Epithelial cell of prostate (primary cell): ENCODE measurements at places on chromosomes 12 and 14.
A peak's percentile ranks its signal among the peaks of the same experiment; 100 is the strongest.

DNA sequence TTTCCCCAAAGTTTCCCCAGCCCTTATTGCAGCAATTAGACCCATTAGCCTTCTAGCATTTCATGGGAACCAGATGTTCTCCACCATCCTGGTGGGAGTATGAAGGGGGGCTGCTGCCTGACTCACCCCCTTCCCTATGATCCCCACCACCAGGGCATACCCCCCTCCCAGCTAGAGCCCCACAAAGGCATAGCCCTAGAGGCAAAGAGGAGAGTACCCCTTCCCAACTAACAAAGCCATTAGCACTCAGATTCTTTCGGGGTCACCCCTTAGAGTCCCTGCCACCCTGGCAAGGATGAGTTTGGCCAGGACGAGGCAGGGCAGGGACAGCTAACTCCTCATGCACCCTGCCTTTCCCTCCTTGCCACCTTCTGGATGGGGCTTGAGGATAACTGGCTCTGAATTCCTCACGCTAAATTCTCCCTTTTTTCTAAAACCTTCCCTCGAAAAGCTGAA lies 9.2 kb downstream of the RARG start:
- DNase-seq: no peak

GRCh38 chr12:29072631-29073030 lies 76.4 kb upstream of the FAR2 start:
- peak; percentile 27 for DNase-seq

DNA sequence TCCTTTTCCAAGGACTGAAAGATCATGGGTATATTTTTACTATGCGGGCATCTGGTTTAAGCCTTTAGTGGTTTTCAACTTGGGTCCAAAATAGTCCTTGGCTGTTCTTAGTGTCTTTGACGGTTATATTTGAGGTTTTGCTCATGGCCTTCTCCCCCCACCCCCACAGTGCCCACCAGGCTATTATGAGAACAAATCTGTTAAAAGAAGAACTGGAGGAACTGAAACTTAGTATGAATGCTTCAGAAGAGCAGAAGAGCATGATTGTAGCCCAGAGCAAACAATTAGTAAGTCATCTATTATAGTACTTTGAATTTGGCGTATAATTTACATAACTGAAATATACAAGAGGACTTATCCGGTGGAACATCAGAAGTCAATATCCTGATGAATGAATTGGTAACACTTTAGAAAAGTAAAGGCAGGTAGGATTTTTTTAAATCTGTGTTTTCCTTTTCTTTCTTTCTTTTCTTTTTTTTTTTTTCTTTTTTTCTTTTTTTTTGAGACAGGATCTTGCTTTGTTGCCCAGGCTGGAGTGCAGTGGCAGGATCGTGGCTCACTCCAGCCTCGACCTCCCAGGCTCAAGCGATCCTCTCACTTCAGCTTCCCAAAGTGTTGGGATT lies 71.8 kb upstream of the BCAT1 start:
- DNase-seq: no peak

DNA sequence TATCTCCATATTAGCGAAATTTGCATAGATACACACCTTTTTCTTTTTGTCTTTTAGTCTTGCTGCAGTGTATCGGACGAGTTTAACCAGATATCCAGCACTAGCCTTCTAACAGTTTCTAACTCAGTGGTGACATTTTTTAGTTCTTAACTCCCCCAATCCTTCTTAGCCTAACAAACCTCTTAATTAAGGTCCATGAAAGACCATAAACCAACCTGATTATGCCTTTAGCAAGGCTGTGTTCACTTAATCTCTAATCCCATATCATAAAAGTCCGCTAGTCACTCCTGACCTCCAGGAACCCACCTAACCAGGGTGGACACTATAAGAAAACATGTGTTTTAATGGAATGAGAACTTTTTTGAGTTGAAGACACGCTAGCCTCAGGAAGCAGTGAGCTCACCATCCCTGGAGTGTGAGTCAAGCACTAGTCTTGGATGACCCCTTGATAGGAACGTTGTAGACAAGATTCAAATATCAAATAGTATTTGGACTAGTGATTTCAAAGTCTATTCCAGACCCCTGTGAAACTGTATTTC lies 9.5 kb downstream of the CDKN1B start:
- no peak for DNase-seq

GRCh38 chr14:55332654-55333570 lies 61.7 kb downstream of the FBXO34 start:
- no peak for DNase-seq

DNA sequence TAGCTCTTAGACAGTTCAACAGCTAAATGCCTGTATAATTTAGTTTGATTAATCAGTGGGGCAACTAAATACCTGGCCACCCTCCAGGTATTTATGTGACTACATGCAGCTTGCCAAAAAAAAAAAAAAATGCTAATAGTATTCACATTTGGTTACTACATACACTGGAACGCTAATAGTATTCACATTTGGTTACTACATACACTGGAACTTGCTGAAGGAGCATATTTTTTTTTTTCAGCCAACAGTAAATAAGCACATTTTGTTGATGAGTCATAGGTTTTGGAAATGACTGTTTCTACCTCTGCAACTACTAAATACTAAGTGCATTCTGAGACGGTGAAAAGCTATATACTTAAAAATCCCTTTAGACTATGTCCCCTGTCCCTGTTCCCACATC lies 1172.3 kb downstream of the LRFN5 start:
- no peak for DNase-seq

DNA sequence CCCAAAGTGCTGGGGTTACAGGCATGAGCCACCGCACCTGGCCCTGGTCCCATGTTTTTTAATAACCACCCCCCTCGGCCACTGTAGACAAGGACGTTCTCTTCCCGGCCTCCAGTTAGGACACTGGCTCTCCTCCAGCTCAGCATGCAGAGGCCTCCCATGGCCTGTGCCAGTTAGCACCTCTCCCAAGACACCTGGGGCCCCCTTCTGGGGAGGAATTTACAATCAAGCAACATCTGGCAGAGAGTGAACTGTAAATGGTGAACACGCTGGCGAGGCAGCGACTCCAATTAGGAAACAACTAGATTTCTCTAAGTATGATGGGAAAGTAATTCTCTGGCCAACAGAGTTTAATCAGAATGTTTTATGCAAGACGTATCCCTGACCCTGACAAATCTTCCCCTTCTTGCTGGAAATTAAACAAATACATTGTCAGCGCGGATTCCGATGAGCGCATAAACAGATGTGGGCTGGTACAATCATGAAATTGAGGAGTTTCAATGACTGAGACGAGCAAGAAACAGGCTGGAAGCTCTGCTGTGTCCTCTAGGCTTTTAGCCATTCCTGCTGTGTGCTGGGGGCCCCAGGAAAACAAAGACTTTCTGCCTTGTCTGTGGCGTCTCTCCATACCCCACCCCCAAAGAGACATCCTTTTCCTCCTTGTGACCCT lies 61.7 kb upstream of the DLK1 start:
- DNase-seq: no peak

- no peak for DNase-seq
Observed at GRCh38 chr12:110199339-110200123, 75.4 kb downstream of the IFT81 start.

- no peak for DNase-seq
Observed at GRCh38 chr12:39435531-39435930, 7.4 kb downstream of the KIF21A start.

DNA sequence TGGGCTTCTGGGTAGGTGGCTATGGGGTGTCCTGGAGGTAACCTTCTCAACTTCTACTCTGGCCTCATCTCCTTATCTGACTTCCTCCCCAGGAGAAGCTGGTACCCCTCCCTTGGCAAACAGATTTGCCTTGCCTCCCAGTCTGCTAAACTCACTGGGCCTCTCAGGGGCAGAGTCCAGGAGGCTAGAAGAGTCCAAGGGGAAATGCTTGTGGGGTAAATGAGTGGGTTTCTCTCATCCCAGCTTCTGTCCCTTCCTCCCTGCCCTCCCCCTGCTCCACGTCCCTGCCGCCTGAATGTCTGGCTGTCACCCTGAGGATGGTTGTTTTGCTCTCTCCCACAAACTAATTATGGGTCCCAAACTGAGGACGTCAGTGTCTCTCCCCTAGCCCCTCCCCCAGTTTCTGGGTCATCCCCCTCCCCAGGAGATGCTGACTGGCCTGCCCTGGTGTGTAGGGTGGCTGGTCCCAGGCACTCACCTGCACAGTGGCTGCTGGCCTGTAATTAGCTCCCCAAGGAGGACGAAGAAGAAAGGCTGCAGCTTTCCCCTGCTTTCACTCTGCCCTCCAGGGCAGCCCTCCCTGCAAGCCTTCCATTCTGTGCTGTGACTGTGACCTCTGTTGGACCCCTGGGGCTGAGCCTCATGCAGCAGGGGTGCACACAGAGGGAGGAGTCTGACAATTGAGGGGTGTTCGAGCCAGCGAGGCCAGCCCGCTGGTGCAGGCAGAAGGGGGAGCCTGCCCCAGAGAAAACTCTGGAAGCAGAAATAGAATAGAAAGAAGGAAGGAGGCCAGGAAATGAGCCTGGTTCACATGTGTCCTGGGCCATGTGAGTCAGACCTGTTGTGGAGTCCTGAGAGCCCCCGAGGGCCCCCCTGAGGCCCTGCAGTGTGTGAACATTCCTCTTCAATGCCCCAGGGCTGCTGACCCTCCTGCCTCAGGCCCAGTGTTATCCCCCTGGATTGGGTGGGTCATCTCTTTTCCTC lies at the start of gene LRP1-AS:
Gene LRP1-AS (minus strand): TSS at position 659 of the 984 bp plus-strand sequence.
- no peak for DNase-seq

DNA sequence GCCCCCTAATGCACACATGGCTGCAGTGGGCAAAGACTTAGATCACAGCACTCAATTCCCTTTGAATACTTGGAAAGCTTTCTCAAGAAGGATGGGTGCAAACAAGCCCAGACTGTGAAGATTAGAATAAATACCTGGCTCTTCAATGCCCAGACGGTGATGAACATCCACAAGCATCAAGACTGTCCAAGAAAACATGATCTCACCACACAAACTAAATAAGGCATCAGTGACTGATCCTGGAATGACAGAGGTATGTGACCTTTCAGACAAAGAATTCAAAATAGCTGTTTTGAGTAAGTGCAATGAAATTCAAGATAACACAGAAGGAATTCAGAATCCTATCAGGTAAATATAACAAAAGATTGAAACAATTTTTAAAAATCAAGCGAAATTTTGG lies 43.8 kb upstream of the ZDHHC17 start:
- peak; percentile 36 for DNase-seq

GRCh38 chr14:31613188-31613587 lies 52.0 kb downstream of the NUBPL start:
- no peak for DNase-seq

GRCh38 chr12:131011165-131012079 lies 57.7 kb downstream of the ADGRD1 start:
- no peak for DNase-seq

- no peak for DNase-seq
Observed at GRCh38 chr12:131030472-131031328, 77.0 kb downstream of the ADGRD1 start.

DNA sequence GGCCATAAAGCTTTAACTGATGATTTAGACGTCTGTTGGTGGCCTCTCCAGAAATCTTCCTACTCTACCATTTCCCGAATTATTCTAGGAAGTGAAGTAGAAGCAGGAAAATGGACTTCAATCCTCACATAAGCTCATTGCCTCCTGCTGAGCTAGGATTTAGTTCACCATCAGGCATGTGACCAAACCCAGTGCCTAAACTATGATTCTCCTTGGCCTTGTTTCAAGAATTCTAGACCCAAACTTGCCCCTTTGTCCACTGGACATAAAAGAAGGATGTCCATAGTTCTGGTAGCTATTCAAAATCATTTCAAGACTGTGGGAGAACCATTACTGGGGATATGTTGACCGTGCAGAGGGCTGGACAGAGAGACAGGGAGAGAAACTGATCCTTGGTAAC lies 105.8 kb downstream of the C12orf50 start:
- no peak for DNase-seq

DNA sequence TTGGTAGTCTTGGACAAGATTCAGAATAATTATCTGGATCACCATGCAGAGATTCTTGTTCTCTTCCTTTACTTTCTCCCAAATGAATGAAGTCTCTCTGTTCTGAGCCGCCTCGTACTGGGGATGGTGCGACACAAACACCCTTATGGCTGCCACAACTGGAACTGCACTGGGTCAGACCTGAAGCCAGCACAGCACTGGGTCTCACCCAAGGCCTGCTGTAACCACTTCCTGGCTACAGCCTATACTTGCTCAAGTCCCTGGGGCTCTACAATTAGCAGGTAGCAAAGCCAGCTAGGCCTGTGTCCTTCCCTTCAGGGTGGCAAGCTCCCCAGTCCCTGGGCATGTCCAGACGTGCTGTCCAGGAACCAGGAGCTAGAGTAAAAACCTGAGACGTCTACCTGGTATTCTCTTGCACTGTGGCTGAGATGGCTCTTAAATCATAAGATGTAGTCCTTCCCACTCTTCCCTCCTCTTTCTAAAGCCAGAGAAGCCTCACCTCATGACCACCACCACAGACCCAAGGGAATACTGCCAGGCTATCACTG lies 27.6 kb downstream of the IFNG start:
- peak; percentile 27 for DNase-seq

- no peak for DNase-seq
Observed at GRCh38 chr14:77616133-77616453, 344 bp downstream of the SPTLC2 start.

GRCh38 chr12:124694846-124695497 lies 127.6 kb upstream of the NCOR2 start:
- no peak for DNase-seq

DNA sequence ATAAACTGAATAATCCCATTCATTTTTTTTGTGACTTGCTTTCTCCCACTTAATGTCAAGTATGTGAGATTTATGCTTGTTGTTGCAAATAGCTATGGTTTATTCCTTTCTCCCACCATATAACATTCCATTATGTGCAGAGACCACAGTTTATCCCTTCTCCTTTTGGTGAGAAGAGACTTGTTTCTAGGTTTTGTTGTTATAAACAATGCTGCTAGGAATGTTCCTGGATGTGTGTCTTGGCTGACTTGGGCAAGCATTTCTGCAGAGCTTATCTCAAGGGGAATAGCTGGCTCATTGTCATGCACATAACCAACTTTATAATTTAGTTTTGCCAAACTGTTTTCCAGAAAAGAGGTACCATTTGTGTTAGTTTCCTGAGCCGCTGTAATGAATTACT lies 47.6 kb upstream of the PPP1CC start:
- DNase-seq: no peak

DNA sequence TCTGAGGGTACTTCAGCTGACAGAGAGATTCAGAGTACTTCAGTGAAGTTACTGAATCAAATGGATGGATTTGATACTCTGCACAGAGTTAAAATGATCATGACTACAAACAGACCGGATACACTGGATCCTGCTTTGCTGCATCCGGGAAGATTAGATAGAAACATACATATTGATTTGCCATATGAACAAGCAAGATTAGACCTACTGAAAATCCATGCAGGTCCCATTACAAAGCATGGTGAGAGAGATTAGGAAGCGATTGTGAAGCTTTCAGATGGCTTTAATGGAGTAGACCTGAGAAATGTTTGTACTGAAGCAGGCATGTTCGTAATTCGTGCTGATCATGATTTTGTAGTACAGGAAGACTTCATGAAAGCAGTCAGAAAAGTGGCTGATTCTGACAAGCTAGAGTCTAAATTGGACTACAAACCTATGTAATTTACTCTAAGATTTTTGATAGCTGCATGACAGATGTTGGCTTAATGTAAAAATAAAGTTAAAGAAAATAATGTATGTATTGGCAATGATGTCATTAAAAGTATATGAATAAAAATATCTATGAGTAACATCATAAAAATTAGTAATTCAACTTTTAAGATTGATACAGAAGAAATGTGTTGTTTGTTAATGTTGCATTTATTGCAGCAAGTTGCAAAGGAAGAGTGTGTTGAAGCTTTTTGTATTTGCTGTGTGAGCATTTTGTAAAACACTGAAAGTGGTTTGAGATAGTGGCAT lies 136.1 kb upstream of the RAP1B start:
- no peak for DNase-seq

GRCh38 chr12:122981036-122981471 lies 573 bp downstream of the ARL6IP4 start:
- DNase-seq: no peak

GRCh38 chr14:101001311-101002069 lies 98.0 kb upstream of the RTL1 start:
- DNase-seq: peak; percentile 87
